ENCODE measurements at places on chromosomes 7 and 10.

GRCh38 chr7:2354939-2355704 is 495 bp downstream of the EIF3B start:
- no peak for DNase-seq

- DNase-seq, result no peak
These were observed 26.6 kb upstream of the DDC start for GRCh38 chr7:50591480-50592438.

GRCh38 chr7:81662531-81662930 is 107.3 kb downstream of the HGF start:
- no peak for DNase-seq

DNA sequence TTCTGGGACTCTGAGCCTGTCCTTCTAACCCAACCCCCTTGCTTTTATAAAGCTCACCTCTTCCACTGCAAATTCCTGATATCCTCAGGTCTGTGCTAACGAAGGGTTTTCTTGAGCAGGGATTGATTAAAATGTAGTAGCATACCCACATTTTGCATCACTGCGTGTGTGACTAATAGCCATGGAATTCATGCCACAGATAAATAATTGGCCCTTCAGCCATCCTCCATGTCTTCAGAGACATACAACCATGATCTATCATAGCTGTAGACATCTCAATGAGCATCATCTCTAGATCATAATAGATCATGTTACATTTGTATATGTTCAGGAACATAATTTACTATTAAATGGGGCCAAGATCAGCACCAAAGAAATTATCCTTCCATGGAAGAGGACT is 990.3 kb downstream of the KCNMA1 start:
- no peak for DNase-seq

- no peak for DNase-seq
These were observed 11.9 kb upstream of the HUS1 start for GRCh38 chr7:47991270-47991669.

GRCh38 chr10:60914690-60915141 is 29.3 kb downstream of the RHOBTB1 start:
- no peak for DNase-seq
